ENCODE measurements at places on chromosomes 4 and X.

DNA sequence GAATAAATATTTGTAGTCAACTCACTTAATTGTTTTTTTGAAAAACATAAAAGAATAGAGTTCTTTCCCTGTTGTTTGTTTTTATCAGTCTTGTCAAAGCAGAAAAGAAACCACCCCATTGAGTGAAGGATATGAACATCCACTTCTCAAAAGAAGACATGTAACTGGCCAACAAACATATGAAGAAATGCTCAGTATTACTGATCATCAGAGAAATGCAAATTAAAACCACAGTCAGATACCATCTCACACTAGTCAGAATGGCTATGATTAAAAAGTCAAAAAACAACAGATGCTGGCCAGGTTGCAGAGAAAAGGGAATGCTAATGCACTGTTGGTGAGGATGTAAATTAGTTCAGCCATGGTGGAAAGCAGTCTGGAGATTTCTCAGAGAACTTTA, 326.1 kb upstream of the EMCN start:
- DNase-seq, result no peak

- DNase-seq, result no peak
These were observed 25.1 kb downstream of the ADAD1 start for GRCh38 chr4:122403861-122404260.

DNA sequence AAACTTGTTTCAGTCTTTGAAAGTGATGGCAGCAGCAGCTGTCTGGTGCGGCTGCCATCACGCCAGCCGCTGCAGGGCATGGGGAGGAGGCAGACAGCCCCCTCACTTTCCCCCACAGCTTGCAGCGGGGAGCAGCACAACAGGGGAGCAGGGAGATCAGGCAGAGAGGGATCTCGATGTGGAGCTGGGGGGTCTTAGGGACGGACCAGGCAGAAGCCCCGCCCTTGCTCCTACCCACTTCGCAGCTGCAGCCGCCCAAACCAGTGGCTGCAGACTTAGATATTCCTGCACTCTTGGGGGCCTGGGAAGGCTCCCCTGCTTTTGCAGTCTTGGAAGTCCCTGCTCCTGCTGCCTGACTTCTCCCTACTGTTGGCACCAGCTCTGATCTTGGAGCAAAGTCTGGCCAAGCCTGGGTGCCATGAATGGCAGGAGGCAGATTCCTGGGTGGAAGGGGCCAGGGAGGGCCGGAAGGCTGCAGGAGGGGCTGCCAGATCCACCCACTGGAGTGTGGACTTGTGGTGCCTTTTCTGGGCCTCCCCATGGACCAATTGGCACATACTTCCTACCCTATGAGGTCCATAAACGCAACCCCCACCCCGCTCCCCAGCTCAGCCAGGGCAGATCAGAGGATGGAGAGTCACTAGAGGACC, 14.0 kb upstream of the MFAP3L start:
- DNase-seq, result no peak

DNA sequence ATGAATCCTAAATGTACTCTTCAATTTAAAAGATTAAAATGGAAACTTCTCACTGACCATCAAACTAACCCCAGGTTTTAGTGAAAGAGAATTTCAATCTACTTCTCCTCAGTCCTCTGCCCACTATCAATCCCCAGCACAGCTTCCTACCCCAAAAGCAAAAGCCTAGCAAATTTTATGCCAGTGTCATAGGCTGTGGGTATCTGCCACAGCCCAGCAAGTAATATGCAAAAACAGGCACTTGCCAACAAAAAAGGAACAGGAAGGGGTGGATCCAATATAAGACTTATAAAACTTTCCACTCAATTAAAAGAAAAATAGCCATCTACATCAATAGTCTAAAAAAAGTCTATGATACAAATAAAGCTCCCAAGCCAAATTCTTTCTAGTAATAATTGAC, 22.3 kb downstream of the CAMK2D start:
- no peak for DNase-seq

DNA sequence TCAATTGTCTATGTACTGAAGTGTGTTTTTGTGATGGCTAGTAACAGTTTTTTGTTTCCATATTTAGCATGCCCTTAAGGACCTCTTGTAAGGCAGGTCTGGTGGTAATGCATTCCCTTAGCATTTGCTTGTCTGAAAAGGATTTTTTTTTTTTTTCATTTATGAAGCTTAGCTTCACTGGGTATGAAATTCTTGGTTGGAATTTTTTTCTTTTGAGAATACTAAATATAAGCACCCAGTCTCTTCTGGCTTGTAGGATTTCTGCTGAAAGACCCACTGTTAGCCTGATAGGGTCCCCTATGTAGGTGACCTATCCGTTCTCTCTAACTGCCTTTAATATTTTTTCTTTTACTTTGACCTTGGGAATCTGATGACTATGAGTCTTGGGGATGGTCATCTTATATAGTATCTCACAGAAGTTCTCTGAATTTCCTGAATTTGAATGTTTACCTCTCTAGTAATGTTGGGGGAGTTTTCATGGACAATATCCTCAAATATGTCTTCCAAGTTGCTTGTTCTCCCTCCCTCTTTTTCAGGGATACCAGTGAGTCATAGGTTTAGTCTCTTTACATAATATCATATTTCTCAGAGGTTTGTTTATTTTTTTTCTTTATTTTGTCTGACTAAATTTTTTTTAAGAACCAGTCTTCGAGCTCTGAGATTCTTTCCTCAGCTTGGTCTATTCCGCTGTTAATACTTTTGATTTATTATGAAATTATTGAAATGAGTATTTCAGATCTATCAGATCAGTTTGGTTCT, 157.1 kb upstream of the PGRMC2 start:
- DNase-seq, result no peak
